ENCODE measurements at places on chromosomes 11 and 22.

GRCh38 chr11:134666273-134667174, 254.5 kb upstream of the B3GAT1 start:
- no peak for DNase-seq

GRCh38 chr11:121099885-121100284, 1.2 kb upstream of the TECTA start:
- no peak for DNase-seq

DNA sequence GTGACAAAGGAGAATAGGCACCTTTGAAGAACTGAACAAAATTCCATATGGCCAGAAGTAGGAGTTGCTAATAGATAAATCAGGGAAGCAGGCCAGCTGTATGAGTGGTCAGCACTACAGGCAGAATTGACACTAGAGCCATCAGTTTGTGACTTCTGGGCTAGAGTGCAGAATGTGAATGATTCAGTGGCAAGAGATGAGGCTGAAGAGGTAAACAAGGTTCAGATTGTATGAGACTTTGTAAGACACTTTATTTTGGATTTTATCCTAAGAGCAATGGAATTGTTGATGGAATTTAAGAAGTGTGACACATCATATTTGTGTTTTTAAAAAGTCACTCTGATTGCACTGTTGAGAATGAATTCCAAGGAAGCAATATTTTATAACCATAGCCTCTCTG, 12.9 kb downstream of the BIRC3 start:
- DNase-seq = no peak

- no peak for DNase-seq
Measured at GRCh38 chr11:1743585-1744136, 6.7 kb downstream of the IFITM10 start.

DNA sequence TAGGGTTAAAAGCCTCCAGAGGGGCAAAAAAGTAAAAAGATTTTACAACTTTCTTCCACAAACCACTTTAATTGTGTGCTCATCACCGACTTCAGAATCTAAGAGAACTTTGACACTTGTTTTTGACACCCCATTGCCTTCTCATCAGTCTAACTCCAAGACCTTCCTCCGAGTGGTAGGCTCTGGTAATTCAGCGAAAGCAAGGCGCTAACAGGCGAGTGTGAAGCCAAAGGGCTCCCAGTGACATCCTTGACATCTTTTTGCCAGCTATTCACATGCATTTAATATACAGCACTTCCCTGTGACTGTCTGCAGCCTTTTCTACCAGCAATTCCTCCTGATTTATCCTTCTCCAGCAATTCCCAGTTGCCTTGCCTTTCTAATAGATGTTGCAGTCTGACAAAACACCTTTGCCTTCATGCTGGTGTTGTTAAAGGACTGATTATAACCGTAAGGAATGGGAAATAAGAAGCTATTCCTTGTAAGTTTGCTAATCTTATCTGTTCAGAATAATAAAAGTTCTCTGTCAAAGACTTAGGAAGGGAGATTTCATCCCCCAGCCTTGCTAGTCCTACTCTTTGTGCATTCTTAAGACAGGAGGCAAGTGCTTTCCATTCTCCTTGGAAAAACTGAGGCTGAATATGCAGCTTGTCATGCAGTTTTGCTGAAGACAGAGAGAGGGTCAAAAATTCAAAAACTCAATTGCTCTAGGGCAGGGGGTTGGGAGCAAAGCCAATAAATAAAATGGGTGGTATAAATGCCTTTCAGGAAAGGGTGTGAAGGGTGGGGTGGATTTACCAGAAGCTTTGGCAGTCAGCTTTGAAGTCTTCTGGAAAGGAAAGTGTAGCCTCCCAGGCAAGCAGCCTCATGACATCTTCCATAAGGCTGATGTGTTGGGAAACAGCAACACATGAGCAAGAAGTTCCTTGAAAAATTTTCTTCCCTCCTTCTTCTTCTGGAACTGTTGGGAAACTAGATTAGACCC, 39.1 kb downstream of the SNX19 start:
- DNase-seq = no peak

GRCh38 chr11:92276773-92277172, 52.2 kb downstream of the FAT3 start:
- DNase-seq = no peak

DNA sequence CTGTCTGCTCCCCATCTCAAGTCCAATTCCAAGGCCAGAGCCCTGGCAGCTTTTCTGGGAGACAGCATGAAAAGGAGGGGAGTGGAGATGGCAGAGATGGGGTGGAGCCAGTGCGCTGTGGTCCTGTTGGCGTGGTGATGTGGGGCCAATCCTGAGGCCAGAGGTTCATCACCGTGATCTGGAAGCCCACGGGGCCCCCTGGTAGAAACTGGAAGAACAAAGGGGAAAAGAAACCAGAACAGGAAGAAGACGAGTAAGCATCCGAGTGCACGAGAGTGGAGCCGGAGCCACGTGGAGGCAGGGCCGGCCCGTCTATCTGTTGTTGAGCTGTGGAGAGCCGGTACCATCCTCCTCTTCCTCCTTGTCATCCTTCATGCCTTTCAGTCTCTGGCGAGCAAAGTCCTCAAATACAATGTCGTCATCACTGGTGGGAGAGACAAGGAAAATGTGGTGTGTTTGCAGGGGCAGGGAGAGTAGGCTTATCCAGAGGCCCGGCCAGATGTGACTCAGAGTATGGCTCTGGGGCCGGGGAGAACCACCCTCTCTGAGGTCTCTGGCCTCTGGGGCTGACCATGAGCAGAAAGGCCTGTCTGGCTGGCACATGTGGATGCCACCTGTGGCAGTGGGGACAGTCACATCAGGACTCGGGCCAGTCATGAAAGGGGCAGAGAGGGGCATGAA, 25.4 kb downstream of the TPBGL start:
- DNase-seq = no peak

DNA sequence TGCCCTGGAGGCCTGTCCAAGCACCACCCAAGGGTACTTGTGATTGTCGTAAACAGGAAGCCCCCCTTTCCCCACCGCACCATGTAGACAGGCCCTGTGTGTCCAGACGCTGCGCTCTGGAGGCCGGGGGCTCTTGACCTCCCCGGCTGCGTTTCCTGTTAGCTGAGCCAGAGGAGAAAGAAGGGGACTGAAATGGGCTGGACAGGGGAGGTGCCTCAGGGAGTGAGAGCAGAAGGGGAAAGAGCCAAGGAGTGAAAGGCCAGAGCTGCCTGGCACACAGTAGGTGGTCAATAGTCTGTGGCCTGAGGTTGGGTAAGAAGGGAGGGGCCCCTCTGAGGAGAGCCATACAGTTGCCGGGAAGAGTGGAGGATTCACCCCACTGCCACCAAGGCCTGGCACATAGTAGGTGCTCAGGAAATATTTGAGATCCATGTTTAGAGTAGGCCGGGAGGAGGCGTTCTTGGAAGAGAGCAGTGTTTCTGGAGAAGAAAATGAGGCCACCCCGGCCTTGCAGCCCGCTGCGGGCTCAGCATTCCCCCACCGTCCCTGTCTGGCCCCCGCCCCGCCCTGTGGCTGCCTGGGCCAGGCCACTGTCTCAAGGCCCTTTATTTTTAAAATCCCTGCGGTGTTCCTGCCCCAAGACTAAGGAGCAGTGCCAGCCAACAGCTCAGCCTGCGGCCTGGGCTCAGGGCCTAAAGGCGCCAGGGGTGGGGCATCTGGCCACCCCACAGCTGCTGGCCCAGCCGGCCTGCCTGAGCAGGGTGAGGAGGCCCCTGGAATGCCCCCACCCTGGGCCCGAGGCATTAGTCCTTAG, 13.6 kb upstream of the CDC42EP1 start:
- no peak for DNase-seq

- DNase-seq = no peak
Measured at GRCh38 chr11:84212468-84213390, 926.6 kb upstream of the CCDC90B start.

DNA sequence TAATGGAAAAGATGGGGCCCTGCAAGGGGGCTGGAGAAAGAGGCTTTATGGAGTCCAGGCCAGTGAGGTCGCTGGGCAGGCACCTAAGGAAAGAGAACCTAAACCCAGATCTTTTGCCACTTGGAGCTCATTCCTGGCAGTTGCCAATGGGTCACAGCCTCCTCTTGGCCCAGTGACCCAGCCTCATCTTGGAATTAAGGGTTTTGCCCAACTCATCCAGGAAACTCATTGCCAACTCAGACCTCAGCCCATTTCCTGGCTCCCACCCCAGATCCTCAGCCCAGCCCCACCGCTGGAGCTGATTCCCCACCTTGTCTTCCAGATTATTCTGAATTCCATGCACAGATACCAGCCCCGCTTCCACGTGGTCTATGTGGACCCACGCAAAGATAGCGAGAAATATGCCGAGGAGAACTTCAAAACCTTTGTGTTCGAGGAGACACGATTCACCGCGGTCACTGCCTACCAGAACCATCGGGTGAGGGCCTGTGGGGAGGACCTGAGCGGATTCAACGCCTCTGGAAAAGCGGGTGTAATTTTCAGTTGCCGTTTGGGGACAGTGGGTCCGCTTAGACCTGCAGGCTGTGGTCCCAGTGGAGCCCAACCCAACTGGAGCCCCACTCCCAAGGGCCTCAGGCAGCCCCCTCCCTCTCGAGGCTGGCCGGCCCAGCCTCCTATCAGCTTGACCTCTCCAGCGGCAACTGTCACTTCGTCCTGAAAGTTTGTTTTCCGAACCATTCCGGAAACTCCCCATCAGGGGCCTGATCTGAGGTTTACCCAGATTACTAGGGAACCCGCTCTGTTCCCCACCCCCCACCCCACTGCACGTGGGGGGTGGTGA, 4.3 kb downstream of the TBX1 start:
- no peak for DNase-seq

- no peak for DNase-seq
Measured at GRCh38 chr11:112877581-112877980, 83.6 kb upstream of the NCAM1 start.

DNA sequence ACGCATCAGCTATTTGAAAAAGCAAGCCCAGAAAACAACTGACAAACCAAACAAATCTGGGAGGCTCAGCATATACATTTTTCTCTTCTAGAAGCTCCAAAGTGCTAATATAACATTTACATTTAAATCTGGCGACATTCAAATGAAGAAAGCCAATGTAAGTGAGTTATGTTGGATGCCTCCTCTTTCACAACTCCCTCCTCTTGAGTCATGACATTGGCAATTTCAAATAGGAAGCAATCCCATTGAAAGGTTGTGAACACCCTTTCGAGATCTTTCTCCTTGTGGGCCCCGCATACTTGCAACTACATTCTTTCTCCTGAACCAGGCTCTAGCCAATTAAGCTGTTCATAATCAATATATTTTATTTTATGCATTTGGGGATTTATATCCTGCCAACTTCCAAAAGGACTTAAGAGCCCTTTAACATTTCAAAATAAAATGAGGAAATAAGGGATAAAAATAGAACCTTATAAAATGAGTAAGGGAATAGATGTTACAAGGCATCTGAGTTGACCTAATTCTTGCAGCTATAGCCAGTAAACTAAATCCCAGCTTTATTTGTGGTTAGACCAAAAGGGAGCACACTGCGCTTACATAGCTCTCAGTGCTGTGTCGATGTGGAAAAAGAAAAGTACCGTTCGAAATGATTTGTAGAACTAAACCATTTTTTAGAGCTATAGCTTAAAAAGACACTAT, 129.5 kb upstream of the SESN3 start:
- DNase-seq = no peak

Data from endothelial cell (in vitro differentiated cells).